ENCODE measurements at places on chromosomes 5 and 9. TPM values are rescaled to one million over a fixed set of nuclear protein-coding genes. Genes with fewer than 3 reads are reported as not detected.

GRCh38 chr5:150358261-150359095 lies 981 bp downstream of the TCOF1 start:
- DNase-seq: peak; percentile 16
- no peaks in the 10 kb centered on the region for H3K27me3 ChIP-seq
- H3K4me3 ChIP-seq: peak overlapping the region; percentile 81
- H3K36me3 ChIP-seq: peaks cover 22% of the 10 kb centered on the region
- H3K4me1 ChIP-seq: peaks cover 5% of the 10 kb centered on the region
- H3K27ac ChIP-seq: peak overlapping the region; percentile 53

DNA sequence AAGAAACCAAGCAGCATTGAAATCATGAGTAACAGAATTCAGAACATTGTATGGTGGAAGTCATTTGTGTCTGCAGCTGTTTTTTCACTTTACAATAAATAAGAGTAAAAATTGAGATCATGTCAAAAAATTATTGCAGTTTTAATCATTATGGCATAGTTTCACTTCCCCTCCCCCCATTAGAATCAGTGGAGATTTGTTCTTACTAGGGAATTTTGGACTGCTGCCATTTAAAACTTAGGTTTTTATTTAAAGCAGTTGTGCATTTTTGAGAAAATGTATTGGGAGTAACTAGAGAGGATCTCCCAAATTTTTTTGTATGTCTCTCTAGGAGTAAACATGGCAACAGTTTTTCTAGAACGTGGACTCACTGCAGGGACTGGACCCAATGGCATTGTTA lies 20.4 kb downstream of the GTF3C4 start:
- H3K4me1 ChIP-seq: no peaks in the 10 kb centered on the region
- no peak overlapping the region for H3K27ac ChIP-seq
- no peaks in the 10 kb centered on the region for H3K27me3 ChIP-seq
- DNase-seq: no peak

GRCh38 chr9:126677188-126678084 lies 63.7 kb downstream of the LMX1B start:
- H3K4me3 ChIP-seq: no peak overlapping the region
- H3K27me3 ChIP-seq: peaks cover 59% of the 10 kb centered on the region
- H3K36me3 ChIP-seq: no peaks in the 10 kb centered on the region
- no peak overlapping the region for H3K27ac ChIP-seq
- no peaks in the 10 kb centered on the region for H3K4me1 ChIP-seq
- DNase-seq: no peak

GRCh38 chr5:69032009-69032408 lies 61.8 kb upstream of the SLC30A5 start:
- no peaks in the 10 kb centered on the region for H3K36me3 ChIP-seq
- H3K4me3 ChIP-seq: no peak overlapping the region
- no peak for DNase-seq
- peaks cover 8% of the 10 kb centered on the region for H3K27me3 ChIP-seq
- no peak overlapping the region for H3K27ac ChIP-seq

GRCh38 chr5:109987355-109987754 lies 297.6 kb downstream of the MAN2A1 start:
- H3K27ac ChIP-seq: peak overlapping the region; percentile 45
- H3K4me1 ChIP-seq: peaks cover 6% of the 10 kb centered on the region
- no peaks in the 10 kb centered on the region for H3K27me3 ChIP-seq
- no peak overlapping the region for H3K4me3 ChIP-seq
- H3K36me3 ChIP-seq: no peaks in the 10 kb centered on the region

DNA sequence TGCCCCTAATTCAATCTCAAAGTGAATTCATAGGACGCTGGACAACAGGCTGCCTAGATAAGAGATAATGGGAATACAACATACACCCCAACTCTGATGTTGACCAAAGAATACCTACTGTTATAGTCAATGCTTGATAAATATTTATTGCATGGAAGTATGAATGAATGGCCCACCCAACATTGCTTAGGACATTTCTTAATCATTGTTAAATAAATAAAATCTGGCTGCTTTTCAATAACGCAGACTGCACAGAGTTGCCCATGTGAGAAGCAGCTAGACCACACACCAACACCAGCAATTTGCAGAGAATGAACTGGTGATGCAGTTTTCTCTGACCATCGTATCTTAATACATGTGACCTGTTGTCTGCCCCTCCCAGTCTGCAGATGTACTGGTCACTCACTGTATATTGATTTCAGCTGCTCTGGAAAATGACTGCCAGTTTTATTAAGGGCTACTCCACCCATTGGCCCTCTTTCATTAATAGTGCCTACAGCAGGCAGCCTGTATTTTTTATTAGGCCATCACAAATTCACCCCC lies 236.2 kb upstream of the WWC1 start:
- no peaks in the 10 kb centered on the region for H3K27me3 ChIP-seq
- H3K36me3 ChIP-seq: no peaks in the 10 kb centered on the region
- no peak overlapping the region for H3K4me3 ChIP-seq
- DNase-seq: no peak
- H3K4me1 ChIP-seq: no peaks in the 10 kb centered on the region

DNA sequence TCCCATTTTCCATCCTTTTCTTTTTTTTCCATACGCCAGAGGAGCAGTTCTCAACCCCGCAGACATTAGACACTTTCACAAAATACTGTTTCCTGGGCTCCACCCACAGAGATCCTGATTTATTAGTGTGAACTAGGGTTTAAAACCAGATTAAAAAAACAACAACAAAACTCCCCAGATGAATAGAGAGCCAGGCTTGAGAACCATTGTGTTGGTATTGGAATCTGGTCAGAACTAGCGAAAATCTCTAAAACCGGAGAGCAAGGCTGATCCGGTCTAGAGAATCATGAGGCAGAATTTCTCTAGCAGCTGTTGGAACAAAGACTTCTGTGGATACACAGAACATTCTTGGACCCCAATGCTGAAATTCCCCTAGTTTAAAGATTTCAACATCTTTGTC lies 173.0 kb downstream of the PCSK1 start:
- H3K36me3 ChIP-seq: no peaks in the 10 kb centered on the region
- DNase-seq: no peak
- no peaks in the 10 kb centered on the region for H3K27me3 ChIP-seq
- H3K27ac ChIP-seq: no peak overlapping the region

DNA sequence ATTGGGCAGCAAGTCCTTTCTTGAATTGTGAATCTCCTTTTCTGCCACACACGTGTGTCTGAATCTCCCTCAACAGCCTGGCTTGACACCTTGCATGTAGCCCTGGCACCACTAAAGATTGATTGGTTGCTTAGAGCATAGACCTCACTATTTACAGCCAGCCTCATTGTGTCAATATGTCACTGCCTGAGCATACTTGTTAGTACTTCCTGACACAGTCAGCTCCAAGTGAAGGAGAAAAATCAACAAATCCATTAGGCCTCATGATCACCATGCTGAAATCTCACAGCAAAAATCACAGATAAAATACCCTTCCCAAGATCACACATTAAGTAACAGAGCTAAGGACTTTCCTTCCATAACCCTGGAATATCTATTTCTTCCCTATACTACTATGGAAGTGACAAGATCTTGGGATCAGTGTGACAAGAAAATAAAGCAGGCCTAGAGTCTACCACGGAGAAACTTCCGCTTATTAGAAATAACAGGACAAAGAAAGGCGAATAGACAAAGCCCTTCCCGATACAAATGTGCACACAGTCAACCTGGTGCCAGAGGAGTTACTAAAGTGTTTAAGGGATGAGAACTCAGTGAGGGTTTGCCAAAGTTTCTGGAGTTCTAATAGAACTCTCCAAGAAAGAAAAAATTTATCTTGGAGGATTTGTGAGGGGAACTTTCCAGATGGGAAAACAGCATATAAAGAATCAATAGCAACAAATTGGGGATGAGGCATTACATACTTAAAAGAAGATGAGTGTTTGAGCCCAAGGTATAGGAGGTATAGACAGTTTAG lies 5.6 kb upstream of the ARL15 start:
- peaks cover 7% of the 10 kb centered on the region for H3K4me1 ChIP-seq
- peaks cover 8% of the 10 kb centered on the region for H3K27me3 ChIP-seq
- no peak overlapping the region for H3K27ac ChIP-seq

- H3K27ac ChIP-seq: no peak overlapping the region
- H3K36me3 ChIP-seq: peaks cover 4% of the 10 kb centered on the region
- H3K27me3 ChIP-seq: no peaks in the 10 kb centered on the region
- peaks cover 7% of the 10 kb centered on the region for H3K4me1 ChIP-seq
- peak overlapping the region; percentile 58 for H3K4me3 ChIP-seq
Observed at GRCh38 chr9:136865041-136865767, 904 bp downstream of the EDF1 start.

- no peak for DNase-seq
- no peaks in the 10 kb centered on the region for H3K27me3 ChIP-seq
- H3K36me3 ChIP-seq: no peaks in the 10 kb centered on the region
- H3K27ac ChIP-seq: no peak overlapping the region
Observed at GRCh38 chr5:83760579-83760978, 39.9 kb upstream of the HAPLN1 start.

- H3K4me1 ChIP-seq: no peaks in the 10 kb centered on the region
- peak; percentile 37 for DNase-seq
- no peak overlapping the region for H3K4me3 ChIP-seq
- no peak overlapping the region for H3K27ac ChIP-seq
- no peaks in the 10 kb centered on the region for H3K27me3 ChIP-seq
- peaks cover 8% of the 10 kb centered on the region for H3K36me3 ChIP-seq
Observed at GRCh38 chr5:154970759-154971158, 29.9 kb downstream of the MRPL22 start.

- no peaks in the 10 kb centered on the region for H3K4me1 ChIP-seq
- no peaks in the 10 kb centered on the region for H3K27me3 ChIP-seq
- no peak overlapping the region for H3K4me3 ChIP-seq
- no peaks in the 10 kb centered on the region for H3K36me3 ChIP-seq
- DNase-seq: no peak
Observed at GRCh38 chr5:146103594-146103993, 1.8 kb downstream of the PLAC8L1 start.

- H3K36me3 ChIP-seq: no peaks in the 10 kb centered on the region
- H3K27me3 ChIP-seq: no peaks in the 10 kb centered on the region
- no peak overlapping the region for H3K4me3 ChIP-seq
- DNase-seq: no peak
Observed at GRCh38 chr5:126284977-126285696, 138.1 kb upstream of the GRAMD2B start.

GRCh38 chr9:86812616-86813015 lies 134.7 kb downstream of the GAS1 start:
- H3K4me3 ChIP-seq: no peak overlapping the region
- no peak overlapping the region for H3K27ac ChIP-seq
- H3K36me3 ChIP-seq: no peaks in the 10 kb centered on the region
- H3K27me3 ChIP-seq: no peaks in the 10 kb centered on the region

- H3K36me3 ChIP-seq: no peaks in the 10 kb centered on the region
- peak; percentile 59 for DNase-seq
- no peak overlapping the region for H3K27ac ChIP-seq
- H3K27me3 ChIP-seq: no peaks in the 10 kb centered on the region
- no peaks in the 10 kb centered on the region for H3K4me1 ChIP-seq
- no peak overlapping the region for H3K4me3 ChIP-seq
Observed at GRCh38 chr5:98050583-98050982, 722.9 kb upstream of the RGMB start.

DNA sequence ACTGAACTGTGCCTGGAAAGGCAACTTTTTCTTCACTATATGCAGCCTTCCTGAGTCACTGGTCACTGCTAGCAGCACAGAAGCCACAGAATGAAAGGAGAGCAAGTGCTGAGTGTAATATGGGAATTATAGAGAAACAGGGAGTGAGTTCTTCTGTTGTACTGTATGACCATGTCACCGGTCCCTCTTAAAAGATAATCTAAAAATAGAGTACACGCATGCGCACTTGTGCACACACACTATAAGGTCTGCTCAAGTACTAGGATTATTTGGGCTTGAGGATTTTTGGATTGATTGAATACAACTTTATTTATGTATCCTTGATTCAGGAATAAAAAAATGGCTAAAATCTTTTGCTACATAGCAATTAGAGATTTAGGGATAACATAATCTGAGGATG lies 571.9 kb downstream of the PDE4D start:
- H3K4me1 ChIP-seq: no peaks in the 10 kb centered on the region
- DNase-seq: no peak
- H3K27me3 ChIP-seq: no peaks in the 10 kb centered on the region
- H3K27ac ChIP-seq: no peak overlapping the region
- no peak overlapping the region for H3K4me3 ChIP-seq

DNA sequence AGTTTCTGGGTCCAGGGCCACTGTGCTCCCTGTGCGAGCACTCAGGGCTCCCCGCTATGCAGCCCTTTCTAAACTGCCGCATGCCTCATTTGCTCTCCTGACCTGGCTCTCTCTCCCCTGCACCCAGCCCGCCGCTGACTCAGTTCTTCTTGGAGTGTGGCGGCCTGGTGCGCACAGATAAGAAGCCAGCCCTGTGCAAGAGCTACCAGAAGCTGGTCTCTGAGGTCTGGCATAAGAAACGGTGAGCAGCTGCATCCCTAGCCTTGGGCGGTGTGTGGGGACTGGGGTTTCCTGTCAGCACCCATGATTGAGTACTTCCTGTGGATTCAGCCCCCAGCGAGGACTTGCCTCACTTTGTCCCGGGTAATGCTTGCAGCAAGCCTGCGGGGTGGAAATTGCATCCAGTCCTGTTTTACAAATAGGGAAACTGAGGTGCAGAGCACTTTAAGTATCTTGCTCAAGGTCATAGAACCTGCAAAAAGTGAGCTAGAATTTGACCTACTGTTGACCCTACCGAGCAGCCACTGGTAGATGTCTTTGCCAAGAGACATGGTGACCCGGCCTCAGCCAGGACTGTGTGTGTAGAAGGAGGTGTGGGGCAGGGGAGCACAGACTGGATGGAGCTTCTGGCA lies 27.9 kb downstream of the USP20 start:
- DNase-seq: peak; percentile 94
- H3K27ac ChIP-seq: no peak overlapping the region
- peaks cover 5% of the 10 kb centered on the region for H3K4me1 ChIP-seq
- no peaks in the 10 kb centered on the region for H3K27me3 ChIP-seq
- H3K4me3 ChIP-seq: no peak overlapping the region

- no peaks in the 10 kb centered on the region for H3K4me1 ChIP-seq
- no peak overlapping the region for H3K27ac ChIP-seq
- H3K4me3 ChIP-seq: no peak overlapping the region
- no peaks in the 10 kb centered on the region for H3K27me3 ChIP-seq
- no peak for DNase-seq
- no peaks in the 10 kb centered on the region for H3K36me3 ChIP-seq
Observed at GRCh38 chr9:83144492-83144891, 81.5 kb upstream of the RASEF start.

GRCh38 chr9:114806526-114806900 lies 674 bp upstream of the TNFSF15 start:
- no peak overlapping the region for H3K4me3 ChIP-seq
- H3K4me1 ChIP-seq: peaks cover 4% of the 10 kb centered on the region
- no peaks in the 10 kb centered on the region for H3K27me3 ChIP-seq

- H3K36me3 ChIP-seq: no peaks in the 10 kb centered on the region
- peaks cover 19% of the 10 kb centered on the region for H3K4me1 ChIP-seq
- H3K27ac ChIP-seq: peak overlapping the region; percentile 77
Observed at GRCh38 chr9:127803507-127804352, 1.0 kb downstream of the FPGS start.

- peak; percentile 34 for DNase-seq
- peaks cover 29% of the 10 kb centered on the region for H3K4me1 ChIP-seq
- peak overlapping the region; percentile 81 for H3K27ac ChIP-seq
- H3K27me3 ChIP-seq: no peaks in the 10 kb centered on the region
- no peak overlapping the region for H3K4me3 ChIP-seq
- peaks cover 3% of the 10 kb centered on the region for H3K36me3 ChIP-seq
Observed at GRCh38 chr5:34742061-34742460, 85.9 kb downstream of the RAI14 start.

- peaks cover 13% of the 10 kb centered on the region for H3K4me1 ChIP-seq
- H3K27ac ChIP-seq: no peak overlapping the region
- no peak overlapping the region for H3K4me3 ChIP-seq
- no peaks in the 10 kb centered on the region for H3K27me3 ChIP-seq
- DNase-seq: no peak
Observed at GRCh38 chr9:112535301-112535700, 48.7 kb downstream of the KIAA1958 start.

HMGCS1 gene
- 146 TPM for total RNA-seq

AK8 gene
- total RNA-seq: 0.84 TPM

PCSK5 gene
- 11.5 TPM for total RNA-seq

MYMK gene
- not detected for total RNA-seq

IGFBPL1 gene
- 5.6 TPM for total RNA-seq

KCNV2 gene
- not detected for total RNA-seq

NCS1 gene
- 119 TPM for total RNA-seq

GNA14 gene
- 1.0 TPM for total RNA-seq

All from astrocyte (in vitro differentiated cells and primary cell).